Stimulated activated CD4-positive, alpha-beta T cell treated with anti-CD3 and anti-CD28 coated beads, Interleukin-12 subunit alpha, Interleukin-12 subunit beta, amount 100 ng/mL, for 24 hours (primary cell): ENCODE measurements at places on chromosomes 13 and 19.
A peak's percentile ranks its signal among the peaks of the same experiment; 100 is the strongest.

DNA sequence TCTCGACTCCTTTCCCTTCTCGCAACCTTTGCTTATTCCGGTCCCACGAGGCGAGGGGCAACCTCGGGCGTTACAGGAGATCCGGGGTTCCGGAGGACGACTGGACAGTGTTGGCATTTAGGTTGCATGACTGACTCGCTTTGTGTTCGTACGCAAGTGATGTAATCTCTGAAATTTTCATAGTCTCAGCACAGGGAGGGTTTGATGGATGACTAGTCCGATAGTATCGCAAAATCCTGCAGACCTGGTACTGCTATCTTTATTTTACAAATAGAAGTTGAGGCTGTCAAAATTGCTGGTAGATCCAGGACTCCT is 342 bp downstream of the DDX49 start:
- DNase-seq = no peak

DNA sequence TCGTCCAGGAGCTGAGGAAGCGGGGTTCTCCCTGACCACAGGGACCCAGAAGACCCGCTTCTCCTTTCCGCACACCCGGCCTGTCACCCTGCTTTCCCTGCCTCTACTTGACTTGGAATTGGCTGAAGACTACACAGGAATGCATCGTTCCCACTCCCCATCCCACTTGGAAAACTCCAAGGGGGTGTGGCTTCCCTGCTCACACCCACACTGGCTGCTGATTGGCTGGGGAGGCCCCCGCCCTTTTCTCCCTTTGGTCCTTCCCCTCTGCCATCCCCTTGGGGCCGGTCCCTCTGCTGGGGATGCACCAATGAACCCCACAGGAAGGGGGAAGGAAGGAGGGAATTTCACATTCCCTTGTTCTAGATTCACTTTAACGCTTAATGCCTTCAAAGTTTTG is 18.9 kb downstream of the VASP start:
- DNase-seq = no peak

- no peak for DNase-seq
Measured at GRCh38 chr19:33296488-33296971, 5.8 kb downstream of the CEBPA start.

DNA sequence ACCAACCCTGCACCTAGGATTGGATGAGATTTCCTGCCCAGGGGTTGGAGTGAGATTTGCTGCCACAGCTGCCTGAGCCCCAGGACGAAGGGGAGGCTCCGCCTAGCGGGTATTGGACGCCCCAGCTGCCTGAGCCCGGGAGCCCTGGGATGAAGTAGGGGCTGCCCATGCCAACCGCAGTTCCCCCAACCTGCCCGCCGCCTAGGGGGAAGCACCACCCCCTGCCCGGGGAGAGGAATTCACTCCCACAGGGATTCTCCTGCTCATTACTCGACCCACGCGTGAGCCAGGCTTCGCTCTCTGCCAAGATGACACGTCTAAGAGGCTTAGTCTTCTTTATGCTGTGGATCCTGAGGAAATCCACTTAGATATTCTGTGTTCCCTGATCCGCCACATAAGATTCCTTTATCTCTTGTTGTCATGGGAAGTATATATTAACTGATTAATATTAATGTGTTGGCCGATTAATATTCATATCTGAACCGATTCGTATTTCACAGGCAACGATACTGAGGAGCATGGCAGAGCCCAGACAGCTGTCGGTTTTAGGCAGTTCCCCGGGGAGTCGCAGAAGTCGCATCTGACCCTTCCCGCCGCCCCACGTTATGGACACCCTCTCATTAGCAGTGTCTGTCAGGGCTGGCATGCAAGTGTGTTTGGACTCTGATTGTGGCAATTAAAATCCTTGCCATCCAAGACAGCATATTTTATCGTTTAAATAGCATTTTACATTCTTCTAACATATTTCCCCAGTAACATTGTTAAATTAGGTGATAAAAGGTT is 44.5 kb upstream of the KCTD15 start:
- DNase-seq = no peak

DNA sequence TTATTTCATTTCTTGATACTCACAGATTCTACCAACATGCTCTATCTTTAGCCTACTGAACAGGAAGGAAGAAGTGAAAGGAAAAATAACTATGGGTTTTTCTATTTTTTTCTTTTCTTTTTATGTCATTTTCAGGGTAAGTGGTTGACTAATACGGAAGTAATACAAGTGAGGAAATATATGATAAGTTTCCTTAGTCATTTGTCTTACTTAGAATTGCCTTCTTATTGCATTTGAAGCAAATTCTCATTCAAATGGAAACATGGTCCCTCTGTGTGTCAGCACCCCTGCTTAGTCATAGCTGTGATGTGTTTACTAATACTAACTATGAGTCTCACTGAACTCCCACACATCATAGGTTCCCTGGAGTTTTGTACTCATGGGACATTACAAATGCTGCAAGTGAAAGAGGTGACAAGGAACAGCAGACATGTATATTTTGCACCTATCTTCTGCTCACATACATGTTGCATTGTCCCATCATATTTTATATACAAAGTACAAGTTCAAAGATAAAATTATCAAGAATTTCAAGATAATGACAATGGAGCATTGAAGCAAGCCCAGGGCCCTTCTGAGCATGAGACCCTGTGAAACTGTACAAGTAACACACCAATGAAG is 60.1 kb downstream of the DCT start:
- no peak for DNase-seq

DNA sequence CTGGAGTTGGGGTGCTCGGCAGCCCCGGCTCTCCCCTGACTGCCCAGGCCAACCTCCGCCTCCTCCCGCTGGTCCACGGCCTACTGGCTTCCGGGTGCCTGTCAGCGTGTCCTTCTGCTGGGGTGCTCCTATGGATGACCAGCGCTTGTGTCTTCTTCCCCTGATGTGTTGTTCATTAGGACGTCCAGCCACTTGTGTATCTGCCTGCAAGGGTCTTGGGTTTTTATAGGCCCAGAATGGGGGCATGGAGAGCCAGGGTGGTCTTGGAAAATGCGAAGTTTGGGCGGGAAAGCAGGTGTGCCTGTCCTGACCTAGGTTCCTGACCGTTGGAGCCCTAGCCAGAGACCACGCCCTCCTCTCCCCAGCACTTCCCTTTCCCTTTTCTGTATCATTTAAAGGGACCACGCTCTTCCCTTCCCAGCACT is 139.8 kb downstream of the SLITRK5 start:
- no peak for DNase-seq

GRCh38 chr13:74203576-74203975 is 69.4 kb upstream of the KLF12 start:
- no peak for DNase-seq

DNA sequence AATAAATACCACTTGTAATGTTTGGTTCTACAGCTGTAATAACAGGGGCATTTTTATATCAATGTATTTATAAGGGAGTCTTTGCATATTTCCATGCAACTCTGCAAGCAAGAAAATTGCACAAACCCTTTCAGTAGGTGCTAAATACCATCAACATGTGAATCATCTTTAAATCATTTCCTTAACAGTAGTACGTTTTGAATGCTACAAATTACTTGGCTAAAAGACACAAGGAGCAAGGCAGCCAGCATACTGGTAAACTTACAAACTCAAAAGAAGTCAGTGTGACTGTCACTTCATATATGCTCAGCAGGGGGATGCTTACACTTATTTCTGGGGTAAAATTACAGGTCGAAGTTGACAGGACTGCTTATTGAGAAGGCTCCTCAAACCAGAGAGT is 402.4 kb downstream of the EFNB2 start:
- no peak for DNase-seq

DNA sequence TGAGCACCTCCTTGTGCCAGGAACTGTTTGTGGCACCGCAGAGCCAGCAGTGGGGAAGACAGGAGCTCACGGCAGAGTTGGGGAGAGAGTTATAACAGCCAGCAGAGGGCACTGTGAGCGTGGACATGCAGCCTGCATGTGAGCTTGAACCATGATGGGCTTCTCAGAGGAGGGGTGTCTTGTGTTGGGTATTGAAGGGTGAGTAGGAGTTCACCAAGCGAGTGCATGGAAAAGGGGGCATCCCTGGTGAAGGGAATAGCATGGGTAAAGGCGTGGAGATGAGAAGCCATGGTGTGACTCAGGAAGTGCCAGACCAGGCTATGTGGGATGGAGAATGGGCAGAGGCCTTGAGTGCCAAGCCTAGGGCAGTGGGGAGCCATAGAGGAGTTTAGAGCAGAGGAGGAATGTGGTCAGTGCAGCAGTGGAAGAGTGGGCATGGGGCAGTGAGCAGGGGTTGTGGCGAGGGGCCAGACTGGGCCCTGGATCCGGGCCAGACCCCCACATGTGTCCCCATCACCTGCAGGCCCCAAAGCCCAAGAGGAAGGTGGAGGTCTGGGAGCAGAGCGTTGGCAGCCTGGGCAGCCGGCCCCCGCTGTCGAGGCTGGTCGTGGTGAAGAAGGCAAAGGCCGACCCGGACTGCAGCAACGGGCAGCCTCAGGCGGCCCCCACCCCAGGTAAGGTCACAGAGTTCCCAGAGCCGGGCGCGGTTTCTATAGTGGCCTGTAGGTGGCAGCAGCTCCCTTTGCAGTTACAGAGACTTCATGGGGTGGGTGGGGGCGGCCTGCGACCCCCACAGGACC is 11.8 kb upstream of the SHD start:
- DNase-seq = peak; percentile 61

GRCh38 chr13:49356223-49356622 is 87.6 kb downstream of the CAB39L start:
- DNase-seq = no peak

DNA sequence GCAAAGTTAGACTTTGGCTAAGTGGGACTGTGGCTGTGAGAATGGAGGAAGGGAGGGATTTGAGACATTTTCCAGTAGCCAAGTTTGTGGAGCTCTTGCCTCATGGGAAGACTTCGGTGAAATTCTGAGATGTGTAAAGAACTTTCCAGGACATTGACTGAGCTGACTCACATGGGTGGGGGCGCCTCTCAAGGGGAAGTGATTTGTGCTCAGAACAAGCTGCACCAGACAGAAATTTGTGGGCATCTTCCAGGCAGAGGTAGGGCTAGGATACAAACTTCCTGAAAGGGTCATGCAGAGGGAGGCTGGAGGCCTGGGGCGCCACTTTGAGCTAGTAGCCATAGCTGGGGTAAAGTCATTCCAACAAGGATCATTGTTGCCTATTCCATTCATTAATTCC is 9.8 kb upstream of the SIGLEC10 start:
- DNase-seq = no peak

DNA sequence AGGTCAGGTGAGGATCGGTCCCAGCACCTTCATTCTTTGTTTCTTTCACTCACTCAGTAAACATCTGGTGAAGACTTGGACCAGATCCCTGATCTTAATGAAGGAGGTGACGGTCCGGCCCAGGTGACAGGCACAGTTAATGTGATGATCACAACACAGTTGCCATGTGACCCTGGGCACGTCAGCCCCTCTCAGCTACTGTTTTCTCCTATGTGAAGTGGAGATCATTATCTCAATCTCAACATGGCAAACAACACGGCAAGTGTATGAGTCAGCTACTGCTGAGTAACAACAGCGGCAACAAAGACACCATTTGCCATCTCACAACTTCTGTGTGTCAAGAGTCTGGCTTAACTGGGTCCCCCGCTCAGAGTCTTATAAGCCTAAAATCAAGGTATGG is 74.6 kb downstream of the GNG7 start:
- DNase-seq = no peak
